CD8-positive, alpha-beta memory T cell (primary cell): ENCODE measurements at places on chromosomes 3 and 15. TPM values are rescaled to one million over a fixed set of nuclear protein-coding genes. Genes with fewer than 3 reads are reported as not detected.

DNA sequence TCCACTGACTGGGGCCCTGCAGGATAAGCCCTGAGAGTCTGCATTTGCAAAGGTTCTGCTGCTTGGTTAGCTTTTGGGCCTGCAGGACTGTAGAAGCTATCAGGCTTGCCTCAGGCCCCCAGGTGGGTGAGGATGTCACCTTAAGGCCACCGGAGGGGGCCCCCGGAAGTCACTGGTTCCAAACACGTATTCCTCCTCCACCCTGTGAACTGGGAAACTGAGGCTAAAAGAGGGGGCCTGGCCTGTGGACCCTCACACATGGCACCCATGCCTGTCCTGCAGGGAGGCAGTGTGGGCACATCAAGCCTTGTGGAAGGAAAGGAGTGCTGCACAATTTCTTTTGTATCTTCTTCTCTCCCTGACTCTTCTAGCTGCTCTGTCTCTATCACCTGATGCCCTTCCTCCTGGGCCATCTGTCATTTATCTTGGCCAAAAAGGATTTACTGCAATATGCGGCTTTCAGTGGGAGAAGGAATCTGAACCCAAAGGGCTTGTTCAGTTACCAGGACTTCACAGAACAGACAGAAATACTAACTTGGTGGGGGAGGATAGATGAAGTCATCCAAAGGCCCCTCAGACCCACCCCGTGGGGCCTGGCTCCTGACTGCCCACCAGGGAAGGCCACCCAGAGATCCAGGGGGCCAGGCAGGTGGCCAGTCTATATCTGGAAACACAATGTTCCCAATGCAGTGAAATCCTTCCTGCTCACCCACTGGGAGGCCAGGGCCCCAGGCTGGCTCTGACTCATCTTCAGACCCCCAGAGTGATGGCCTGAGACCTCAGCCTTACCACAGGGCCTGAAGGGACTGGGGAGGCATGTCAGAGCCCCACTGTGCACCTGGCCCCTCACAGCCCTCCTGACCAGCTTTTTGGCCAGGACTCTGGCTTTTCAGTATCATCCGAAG is 18.3 kb downstream of the UBAP1L start:
- no peak for DNase-seq

DNA sequence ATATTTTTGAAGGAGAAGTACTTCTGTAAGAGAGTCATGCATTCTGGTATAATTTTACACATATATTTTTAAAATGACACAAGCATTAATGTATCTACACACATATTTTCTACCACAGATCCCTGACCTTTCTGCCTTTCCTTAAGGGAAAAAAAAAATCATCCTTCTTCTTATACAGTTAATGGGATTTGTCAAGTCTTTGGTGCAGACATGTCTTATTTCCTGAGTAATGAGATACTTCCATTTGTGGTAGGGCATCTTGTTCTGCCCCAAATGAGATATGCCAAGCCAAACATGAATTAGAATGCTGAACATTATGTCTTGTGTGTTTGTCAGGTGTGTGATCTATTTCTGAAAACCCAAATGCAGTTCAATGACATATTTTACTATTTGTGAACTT is 329.9 kb downstream of the RBMS3 start:
- DNase-seq: no peak

DNA sequence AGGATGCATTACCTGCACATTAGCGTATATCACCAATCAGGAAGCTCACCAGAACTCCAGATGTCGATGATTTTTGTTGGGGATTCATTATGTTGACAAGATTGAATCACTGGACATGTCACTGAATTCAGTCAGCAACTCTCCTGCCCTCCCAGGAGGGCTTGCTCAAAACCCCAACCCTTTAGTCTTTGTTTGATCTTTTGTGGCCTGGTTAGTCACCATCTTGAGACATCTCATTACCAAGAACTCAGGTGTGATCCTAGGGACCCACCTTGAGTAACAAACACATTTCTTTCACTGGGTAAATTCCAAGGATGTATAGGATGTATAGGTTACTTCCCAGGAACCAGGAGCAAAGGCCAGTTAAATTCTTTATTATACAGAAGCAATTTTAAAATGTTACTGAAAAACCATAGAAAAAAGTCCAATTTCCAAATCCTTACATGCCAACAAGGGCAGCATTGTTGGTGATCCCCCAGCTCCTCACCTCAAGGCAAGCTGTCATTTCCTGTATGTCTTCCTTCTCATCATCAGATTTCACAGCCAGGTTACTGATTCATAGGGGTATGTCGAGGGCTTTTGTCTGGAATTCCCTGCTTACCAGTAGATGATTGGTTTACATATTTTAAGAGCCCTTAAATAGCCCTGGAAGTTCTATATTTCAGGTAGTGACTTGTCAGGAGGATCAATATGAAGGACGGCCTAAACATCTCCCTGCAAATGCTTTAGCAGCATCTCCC is 11.7 kb downstream of the SNRPN start:
- DNase-seq: no peak

TNNC1 gene
- 2.2 TPM for total RNA-seq

DPPA2 gene
- not detected for total RNA-seq
